ENCODE measurements at places on chromosomes 6 and 20. TPM values are rescaled to one million over a fixed set of nuclear protein-coding genes. Genes with fewer than 3 reads are reported as not detected.

The PDSS2 gene
- 25.2 TPM for total RNA-seq

DNA sequence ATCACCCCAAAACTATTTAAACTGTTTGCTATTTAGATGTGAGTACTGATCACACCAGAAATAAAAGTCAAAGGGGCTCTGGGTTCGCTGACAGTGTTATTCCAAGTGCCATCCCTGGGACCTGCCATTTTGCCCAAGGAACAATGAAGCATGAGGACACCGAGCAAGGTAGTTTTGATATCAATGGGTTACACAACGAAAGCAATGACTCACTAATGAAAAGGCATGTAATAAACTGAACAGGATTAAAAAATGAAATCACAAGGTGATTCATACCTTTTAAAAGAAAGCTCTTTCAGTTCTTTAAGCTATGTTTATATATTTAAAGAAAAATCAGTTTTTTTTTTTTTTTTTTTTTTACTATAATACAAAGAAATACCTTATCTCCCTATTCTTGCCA lies 102.0 kb downstream of the HS3ST5 start:
- DNase-seq: no peak

- DNase-seq: no peak
Observed at GRCh38 chr20:2152317-2152716, 50.7 kb downstream of the STK35 start.

The NPEPL1 gene
- 11.5 TPM for total RNA-seq

DNA sequence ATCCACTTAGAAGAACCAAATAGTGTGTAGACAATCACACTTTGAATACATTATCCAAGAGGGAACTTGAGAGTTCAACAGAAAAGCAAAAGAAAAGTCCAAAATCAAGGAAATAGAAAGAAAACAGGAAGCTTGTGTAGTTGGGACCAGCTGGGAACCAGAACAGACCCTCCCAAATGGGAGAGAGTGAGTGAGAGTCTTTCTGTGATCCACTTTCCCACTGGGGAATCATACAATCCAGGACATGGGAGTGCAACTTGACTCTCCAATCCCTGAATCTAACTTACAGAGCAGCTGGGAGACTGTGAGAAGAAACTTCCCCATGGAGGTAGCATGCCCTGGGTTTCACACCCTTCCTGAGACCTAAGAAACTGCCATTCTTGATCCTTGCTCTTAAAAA lies 27.0 kb downstream of the TREML4 start:
- DNase-seq: no peak

DNA sequence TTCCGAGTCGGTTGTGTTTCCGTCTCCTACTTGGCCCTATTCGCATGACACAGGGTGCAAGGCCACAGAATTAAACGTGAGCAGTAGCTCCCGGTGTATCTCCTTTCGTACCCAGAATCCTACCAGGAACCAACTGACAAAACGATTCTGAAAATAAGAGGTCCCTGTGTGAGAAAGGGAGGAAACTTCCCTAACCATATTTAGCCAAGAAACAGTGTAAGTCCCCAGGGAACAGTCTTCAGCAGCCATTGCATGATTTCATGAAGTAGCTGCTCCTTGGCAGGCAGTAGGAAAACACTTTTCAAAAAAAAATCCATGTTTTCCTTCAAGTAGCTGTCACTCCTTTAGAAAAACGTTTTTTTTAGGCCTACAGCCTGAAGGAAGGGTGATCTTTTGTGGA lies 46.9 kb downstream of the PDE10A start:
- DNase-seq: no peak

The MTFR2 gene
- 32.9 TPM for total RNA-seq

- no peak for DNase-seq
Observed at GRCh38 chr6:75882734-75883133, 133.7 kb downstream of the MYO6 start.

The TOMM6 gene
- 213 TPM for total RNA-seq

DNA sequence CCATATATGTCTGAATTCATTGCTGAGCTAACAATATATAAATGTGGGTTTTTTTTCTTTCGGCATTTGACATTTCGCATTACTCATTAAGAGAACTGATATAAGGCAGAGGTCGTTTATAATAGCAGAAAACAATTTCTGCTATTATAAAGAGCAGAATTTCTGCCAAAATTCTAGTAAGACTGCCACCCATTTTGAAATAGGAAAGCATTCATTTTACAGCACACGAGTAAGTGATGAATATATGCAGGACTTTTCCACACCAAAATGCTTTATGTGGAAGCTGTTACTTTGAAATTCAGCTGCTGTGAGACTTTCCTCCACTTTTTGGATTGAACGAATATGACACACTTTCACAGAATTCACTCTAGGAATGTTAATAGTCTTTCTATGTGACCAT lies 610.9 kb upstream of the MAN1A1 start:
- DNase-seq: no peak

DNA sequence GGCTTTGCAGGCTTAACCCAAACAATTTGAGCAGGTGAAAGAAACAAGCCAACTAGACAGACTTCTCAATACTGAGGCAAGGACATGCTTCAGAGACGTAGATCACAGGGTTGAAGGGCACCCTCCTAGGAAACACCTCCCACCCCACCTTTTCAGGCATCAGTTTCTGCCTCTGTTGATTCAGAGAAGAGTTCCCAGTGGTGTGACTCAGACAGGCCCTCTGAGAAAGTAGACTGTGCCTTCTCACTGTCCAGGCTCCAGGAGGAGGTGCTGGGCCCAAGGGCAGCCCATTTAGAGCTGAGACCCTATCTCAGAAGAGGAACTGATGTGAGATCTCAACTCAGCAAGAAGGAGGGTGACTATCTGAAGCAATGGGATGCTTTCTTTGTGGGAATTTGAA lies 108.1 kb downstream of the FAM50B start:
- no peak for DNase-seq

DNA sequence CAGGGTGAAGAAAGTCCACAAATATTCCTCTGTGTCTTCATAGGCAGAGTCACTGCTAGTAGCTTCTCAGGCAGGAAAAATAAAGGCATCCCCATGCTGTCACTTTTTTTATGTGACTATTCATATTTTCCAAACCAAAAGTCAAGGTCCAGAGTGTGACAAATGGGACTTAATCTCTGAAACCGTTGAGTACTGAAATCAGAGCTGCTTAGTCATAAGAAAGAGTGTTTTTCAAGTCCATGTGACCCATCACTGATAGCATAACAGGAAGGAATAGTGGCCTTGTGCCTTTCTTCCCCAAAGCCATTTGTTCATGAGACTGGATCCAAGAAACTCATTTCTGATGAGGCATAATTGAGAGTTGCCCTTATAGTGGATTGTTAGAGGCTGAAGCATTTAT lies 210.3 kb upstream of the TSHZ2 start:
- no peak for DNase-seq

DNA sequence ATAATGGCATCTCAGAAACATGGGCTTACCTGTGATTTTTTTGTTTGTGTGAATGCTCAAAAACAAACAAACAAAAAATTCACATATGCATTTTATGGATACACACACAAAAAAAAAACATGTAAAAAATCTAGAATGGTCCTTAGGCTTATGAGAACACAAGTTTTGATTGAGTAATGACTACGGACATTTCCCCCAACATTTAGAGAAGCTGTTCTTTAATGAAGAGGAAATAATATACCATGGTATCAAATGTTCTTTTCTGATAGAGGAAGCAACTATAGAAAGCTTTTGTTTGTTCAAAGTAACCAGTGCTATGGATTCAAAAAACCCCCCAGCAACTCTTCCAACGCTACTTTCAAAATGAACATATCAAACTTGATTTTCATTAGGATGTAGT lies 8.6 kb upstream of the CALHM6 start:
- DNase-seq: no peak

- DNase-seq: no peak
Observed at GRCh38 chr6:1131285-1132079, 180.4 kb upstream of the FOXQ1 start.

DNA sequence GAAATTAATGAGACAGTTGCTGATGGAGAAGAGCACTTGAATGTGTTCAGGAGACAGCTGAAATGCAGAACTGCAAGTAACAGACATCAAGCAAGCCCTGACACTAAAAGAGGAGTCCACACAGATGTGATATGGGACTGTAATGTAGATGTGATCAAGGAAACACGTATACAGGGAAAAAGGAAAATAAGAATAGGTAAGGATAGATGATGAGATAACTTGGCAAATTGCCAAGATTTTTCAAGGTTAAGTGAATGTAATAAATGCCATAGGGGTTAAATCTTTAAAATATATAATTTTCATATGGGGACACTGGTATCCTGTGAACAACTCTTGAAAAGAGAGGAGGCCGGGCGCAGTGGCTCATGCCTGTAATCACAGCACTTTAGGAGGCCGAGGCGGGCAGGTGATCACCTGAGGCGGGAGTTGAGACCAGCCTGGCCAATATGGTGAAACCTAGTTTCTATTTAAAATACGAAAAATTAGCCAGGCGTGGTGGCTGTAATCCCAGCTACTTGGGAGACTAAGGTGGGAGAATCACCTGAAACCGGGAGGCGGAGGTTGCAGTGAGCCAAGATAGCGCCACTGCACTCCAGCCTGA lies 7.2 kb upstream of the SNX14 start:
- peak; percentile 10 for DNase-seq

DNA sequence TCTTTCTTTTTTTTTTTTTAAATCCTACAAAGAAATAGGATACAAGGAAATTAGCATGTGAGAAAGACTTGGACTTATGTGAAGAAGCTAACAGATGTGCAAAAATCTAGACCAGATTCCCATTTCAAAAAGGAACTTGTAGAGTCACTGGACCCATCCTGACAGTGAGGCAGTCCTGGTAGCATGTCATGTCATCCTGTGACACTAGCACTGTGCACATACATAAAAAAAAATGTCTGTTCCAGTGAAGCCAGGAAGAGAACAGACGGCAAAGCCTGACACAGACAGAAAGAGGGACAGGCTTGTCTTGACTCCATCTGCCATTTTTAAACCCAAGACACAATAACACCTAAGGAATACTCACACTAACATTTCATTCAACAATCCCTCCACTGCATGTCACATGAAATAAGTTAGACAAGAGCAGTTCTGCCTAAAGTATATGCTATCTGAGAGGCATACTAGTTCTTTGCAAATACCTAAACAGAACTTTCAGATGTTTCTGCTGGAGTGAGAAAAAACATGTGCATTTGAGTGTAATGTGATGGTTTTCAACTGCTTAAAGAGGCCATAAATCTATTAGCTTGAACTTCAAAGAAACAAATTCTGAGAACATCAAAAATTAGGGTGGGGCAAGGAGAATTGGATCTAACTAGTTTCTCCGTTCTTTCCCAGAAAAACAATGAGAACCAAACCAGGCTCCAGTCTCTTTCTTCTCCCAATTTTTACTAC lies 159.6 kb downstream of the BACH2 start:
- no peak for DNase-seq

GRCh38 chr6:144990784-144991183 lies 705.6 kb downstream of the UTRN start:
- no peak for DNase-seq

DNA sequence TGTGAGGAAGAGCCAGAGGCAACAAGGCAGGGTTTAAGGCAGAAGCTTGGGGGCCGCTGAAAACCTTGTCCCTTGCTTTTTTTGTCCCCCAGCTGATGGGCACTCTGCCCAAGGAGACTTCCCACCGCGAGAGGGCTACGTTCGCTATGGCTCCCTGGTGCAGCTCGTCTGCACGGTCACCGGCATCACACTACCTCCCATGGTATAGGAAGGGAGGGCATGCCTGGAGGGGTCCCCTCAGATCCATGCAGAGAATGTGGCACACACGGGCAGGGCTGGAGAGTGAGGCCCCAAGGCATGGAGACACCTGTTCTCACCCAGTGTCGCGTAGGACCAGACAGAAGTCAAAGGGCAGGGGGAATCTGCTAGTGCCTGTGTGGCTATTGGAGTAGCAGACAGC lies 5.8 kb upstream of the MATN4 start:
- no peak for DNase-seq

The DHX16 gene
- total RNA-seq: 37.5 TPM

The CLPSL2 gene
- not detected for total RNA-seq

Data from OCI-LY7 (cell line).